ENCODE measurements at places on chromosomes 1 and 21.

DNA sequence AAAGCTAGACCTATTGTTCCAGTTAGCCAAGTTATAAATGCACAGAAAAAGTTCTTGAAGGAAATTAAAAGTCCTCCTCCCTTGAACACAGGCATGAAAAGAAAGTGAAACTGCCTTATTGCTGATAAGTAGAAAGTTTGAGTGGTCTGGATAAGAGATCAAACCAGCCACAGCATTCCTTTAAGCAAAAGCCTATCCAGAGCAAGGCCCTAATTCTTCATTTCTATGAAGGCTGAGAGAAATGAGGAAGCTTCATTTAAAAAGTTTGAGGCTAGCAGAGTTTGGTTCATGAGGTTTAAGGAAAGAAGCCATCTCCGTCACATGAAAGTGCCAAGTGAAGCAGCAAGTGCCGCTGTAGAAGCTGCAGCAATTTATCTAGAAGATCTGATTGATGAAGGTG is 2.7 kb upstream of the SSX2IP start:
- peak; percentile 14 for DNase-seq

DNA sequence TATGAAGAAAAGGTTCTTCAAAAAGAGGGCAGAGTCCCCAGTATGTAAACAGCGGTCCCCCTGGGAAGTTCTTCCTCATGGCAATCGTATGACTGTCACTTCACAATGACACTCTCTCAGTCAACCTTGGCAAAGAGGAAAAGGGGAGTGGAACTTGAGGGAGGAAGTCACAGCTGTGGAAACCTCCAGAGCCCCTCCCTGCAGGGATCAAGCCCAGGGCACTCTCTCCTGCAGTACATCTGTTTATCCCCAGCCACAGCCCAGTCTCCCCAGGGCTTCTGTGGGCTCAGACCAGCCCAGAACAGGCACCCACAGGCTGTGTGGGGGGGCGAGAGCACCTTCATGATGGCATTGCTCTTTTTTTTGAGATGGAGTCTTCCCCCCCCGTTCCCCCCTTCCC is 2.0 kb downstream of the ATP13A2 start:
- DNase-seq, result no peak

DNA sequence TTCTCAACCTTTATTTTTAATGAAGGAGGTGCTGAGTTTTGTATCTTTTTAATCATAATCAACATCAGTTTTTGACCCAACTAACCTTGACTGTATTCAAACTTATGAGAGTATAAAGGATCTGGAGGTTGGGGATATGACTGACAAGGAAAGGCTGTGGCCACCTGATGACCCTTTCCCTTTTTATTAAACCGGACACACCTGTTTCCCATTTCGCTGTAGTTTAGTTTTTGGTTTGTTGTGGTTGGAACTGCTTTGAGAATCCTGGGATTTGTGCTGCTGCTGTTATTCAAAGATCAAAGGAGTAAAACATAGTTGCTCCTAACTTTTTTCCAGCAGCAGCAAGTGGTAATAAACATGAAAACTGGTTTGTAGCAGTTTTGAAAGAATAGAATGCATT is 12.4 kb downstream of the PRPF38A start:
- no peak for DNase-seq

DNA sequence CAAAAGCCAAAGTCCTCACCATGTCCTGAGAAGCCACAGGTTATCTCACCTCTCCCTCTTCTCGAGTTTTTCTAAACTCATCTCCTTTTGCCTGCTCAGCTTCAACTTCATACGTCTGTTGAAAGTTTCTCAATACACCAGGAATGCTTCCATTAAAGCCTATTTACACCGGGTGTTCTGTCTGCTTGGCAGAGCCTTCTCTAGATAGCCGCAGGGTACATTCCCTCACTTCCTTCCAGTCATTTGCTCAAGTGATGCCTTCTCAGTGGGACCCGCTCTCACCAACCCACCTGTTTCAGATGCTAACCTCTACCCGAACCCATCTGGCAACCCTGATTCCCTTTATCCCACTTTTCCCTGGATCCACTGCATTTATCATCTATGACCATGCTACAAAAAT is 257.0 kb upstream of the ADGRL2 start:
- no peak for DNase-seq

DNA sequence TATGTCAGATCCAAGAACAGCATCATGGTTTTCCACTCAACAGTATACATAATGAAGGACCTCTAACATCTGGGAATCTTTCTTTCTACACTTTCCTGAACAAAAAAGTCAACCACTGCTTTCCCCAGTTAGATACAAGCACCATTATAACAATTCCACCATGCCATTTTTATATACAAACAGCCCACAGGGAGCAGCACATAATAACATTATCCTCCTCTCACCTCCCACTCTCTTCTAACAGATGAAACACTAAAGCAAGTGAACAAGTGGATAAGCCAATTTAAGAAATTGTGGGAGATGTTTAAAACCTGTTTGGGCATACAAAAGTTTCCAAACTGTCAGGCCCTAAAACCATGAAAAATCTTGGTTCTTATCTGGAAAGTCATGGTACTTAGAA is 29.4 kb upstream of the PRRC2C start:
- DNase-seq, result no peak

- no peak for DNase-seq
Observed at GRCh38 chr1:30197639-30198450, 525.5 kb downstream of the MATN1 start.

DNA sequence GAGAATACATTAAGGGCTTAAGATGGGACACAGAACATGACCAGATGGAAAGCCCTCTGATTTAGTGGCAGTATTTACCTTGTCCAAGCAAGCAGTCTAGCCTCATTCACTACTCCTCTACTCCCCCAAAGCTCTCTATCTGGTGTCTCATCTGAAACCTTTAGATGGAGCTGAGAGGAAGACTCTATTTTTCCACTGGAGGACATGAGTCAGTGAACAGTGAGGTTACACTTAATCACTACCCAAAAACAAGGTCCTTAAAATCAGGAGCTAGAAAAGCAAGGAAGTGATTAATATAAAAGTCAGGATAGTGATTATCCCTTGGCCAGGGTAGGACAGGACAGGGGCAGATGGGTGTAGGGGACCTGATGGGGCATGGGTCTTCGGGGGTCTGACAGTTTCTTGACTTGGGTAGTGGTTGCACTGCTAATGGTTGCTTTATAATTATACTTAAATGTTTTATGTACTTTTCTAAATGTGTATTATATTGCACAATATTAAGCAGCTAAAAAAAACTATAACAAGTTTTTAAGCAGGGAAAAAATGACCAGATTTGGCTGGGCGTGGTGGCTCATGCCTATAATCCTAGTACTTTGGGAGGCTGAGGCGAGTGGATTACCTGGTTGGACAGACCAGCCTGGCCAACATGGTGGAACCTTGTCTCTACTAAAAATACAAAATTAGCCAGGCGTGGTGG is 3.0 kb downstream of the PTPN22 start:
- peak; percentile 75 for DNase-seq

GRCh38 chr1:21906173-21907078 is 30.7 kb downstream of the HSPG2 start:
- DNase-seq, result peak; percentile 94

DNA sequence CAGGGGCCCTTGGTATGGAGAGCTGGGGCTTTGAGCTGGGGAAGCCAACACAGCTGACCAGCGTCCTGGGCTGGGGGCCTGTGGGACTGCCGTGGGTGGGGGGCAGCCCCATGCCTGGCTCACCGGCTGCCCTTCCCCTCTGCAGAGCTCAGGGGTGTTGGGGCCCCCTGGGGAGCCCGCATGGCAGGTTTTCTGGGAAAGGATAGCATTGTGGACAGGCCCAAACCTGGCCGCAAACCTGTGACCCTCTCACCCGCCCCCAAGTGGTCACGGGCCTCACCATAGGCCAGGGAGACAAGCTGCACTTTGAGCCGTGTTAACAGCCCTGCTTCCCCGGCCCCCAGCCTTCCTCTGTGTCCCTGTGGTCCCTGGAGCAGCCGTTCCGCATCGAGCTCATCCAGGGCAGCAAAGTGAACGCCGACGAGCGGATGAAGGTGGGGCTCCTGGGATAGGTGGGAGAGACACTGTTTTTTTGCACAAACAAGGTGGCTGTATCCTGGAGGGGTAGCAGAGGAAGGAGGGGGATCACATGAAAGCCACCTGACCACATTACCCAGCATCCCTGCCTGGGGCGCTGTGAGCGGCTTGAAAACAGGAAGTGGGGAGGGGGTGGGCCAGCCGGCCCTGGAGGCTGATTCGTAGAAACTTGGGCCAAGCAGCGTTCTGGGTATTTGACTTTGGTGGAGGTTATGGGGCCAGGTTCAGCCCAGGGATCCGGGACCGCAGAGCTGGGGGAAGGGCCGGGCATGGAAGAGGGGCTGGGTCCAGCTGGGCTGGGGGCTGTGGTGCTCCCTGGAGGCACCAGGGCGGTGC is 65.9 kb downstream of the PIK3CD start:
- DNase-seq, result peak; percentile 8

GRCh38 chr1:169874229-169874628 is 19.5 kb downstream of the SCYL3 start:
- peak; percentile 61 for DNase-seq

GRCh38 chr1:111596499-111596898 is 23.1 kb upstream of the RAP1A start:
- DNase-seq, result no peak

DNA sequence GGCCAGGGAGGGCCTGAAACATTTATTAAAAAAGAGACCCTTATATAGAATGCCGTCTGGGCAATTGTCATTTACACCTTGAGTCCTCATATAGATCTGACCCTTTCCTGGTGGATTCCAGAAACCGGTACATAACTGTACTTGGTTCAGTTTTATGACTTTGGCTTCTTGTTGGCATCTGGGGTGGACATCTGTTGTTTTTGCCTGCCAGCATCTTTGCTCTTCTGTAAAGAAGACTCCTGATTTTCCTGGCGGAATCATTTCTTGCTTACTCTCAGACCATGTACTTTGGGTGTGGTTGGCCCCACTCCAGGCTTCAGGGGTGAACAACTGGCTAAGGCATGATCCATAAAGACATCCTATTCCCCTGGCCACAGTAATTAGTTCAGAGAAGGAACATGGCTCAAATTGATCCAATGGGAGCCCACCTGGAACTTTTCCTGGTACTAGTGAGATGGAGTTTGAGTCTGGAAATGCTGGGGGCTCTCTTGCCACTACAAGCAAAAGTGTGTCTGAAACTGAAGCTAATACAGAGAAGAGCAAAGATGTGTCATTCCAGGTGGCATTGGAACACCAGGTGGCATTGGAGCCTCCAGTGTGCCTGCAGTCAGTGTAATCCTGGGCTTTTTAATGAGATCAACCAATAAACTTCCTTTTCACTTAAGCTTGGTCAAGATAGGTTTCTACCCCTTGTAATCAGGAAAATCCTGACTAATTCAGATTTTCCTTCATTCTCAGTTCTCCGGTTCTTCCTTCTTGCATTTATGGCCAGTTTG is 332.5 kb upstream of the CAMK1G start:
- no peak for DNase-seq

GRCh38 chr1:82141390-82141789 is 340.7 kb downstream of the ADGRL2 start:
- no peak for DNase-seq

DNA sequence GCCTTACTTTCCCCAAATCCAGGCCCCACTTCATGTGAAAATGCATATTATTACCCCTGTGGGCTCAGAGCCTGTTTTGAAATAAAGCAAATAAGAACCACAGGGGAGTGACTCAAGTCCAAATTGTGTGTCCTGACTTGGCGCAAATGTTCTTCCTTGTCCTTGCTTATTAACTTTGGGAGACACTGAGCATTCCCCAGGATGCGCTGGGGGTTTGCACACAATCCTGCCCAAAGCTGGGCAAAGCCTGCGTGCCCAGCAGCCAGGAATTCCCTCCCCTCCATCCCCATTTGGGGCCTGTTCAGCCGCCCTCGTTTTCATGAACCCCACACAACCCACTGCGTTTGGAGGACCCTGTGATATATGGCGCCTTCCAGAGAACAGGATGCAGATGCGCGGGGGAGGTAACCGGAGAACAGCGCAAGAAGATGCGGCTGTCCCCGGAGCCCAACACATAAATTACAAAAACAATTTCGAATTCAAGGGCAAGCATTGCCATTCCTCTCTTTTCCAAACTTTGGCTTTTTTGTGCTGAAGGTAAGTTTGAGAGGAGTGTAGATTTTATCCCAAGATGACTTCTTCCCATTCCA is 42.4 kb upstream of the CLDN14 start:
- no peak for DNase-seq

DNA sequence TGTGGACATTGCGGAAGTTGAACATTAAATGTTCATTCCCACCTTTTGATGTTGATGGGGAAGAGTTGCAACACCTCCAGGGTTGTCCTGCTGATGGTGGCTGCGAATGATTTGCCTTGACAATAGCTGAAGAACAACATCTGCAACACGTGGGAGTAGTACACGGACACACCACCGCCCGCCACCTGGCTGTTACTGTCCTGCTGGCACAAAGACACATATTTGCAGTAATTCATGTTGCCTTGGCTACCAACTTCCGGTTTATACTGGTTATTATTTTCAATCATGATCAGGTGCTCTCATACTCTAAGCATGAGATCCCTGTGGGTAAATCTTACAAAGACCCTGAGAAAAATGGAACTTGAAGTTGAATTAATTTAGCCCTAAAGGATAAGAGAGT is 55.2 kb downstream of the UBR4 start:
- peak; percentile 8 for DNase-seq

GRCh38 chr1:77016386-77016985 is 149.2 kb downstream of the ST6GALNAC5 start:
- DNase-seq, result no peak

DNA sequence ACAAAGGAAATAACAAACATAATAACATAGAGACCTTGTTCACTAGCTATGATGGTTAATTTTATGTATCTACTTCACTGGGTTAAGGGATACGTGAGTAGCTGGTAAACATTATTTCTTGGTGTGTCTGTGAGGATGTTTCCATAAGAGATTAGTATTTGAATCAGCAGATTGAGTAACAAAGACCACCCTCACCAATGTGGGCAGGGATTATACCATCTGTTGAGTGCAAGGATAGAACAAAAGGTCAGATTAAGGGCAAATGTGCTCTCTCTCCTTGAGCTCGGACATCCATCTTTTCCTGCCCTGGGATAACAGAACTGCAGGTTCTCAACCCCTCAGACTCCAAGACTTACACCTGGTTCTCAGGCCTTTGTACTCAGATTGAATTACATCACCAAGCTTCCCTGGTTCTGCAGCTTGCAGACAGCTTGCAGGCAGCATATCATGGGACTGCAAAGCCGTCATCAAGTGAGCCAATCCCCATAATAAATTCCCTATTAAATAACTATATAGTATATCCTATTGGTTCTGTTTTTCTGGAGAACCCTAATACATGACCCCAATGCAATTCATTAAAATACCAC is 9.2 kb downstream of the SPATA6 start:
- no peak for DNase-seq

DNA sequence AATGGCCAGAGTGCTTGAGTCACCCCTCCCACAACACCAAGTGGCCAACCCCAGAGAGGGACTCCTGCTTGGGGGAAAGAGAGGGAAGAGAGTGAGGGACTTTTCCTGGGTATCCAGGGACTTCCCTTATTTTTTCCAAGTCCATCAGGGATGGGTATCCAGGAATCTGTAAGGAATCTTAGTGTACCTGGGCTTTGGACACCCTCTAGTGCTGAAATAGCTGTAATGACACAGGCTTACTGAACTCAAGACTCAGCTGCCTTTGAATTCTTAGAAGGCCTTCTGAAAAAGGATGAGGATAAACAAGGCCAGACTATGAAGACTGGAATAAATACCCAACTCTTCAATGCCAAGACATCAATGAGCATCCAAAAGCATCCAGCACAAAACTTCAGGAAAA is 12.0 kb downstream of the TSHB start:
- peak; percentile 7 for DNase-seq

Measured in cardiac fibroblast (primary cell).